Endothelial cell (in vitro differentiated cells): ENCODE measurements at places on chromosomes 4 and X. TPM values are rescaled to one million over a fixed set of nuclear protein-coding genes. Genes with fewer than 3 reads are reported as not detected.

DNA sequence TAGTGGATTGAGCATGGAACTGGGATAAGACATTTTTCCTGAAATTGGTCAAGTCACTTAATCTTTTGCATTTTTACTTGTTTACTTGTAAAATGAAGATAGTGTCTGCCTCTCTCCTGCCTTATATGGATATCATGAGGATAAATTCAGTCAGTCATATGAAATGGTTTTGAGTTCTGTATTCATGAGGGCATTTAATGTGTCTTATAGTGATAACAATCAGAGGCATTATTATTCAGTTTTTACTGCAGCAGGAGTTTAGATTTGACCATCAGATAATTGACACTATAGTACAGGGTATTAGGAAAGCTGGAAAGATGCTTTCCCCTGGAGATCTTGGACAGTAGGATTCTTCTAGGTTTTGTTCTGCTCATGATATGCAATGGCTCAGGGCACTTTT, 26.0 kb downstream of the NPNT start:
- DNase-seq: no peak

- no peak for DNase-seq
Measured at GRCh38 chrX:142250502-142250901, 45.4 kb upstream of the MAGEC2 start.

- DNase-seq: no peak
Measured at GRCh38 chr4:169205744-169206080, 65.0 kb downstream of the SH3RF1 start.

GRCh38 chr4:145298885-145299284, 118.5 kb upstream of the OTUD4 start:
- no peak for DNase-seq

GRCh38 chr4:60805500-60806313, 394.4 kb upstream of the ADGRL3 start:
- peak; percentile 36 for DNase-seq

GRCh38 chr4:113584407-113585150, 177.0 kb downstream of the CAMK2D start:
- DNase-seq: no peak

GRCh38 chr4:67198727-67199126, 346.6 kb downstream of the CENPC start:
- DNase-seq: peak; percentile 8

- no peak for DNase-seq
Measured at GRCh38 chr4:57065730-57066482, 44.3 kb downstream of the IGFBP7 start.

GRCh38 chrX:22237479-22237878, 35.2 kb upstream of the CBLL2 start:
- no peak for DNase-seq

GRCh38 chr4:148056879-148057278, 325.0 kb downstream of the ARHGAP10 start:
- no peak for DNase-seq

DNA sequence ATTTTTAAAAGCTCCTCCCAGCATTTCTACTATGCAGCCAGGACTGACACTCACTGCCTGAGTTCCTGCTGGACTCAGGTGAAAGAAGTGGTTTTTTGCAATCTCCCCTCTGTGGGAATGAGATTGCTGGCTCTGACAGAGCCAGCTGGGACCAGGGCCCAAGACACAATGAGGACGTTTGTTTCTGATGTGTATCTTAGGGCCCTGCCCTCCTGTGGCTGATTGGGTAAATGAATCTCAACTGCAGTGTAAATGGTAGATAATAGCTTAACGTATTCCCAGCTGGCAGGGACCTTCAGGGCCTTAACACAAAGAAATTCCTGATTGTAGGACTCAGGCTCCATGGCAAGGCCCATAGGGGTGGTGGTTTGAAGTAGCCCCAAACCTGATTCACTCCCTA, 85.8 kb upstream of the PRPS1 start:
- no peak for DNase-seq

GRCh38 chr4:20698820-20699219, 1.4 kb upstream of the PACRGL start:
- no peak for DNase-seq

DNA sequence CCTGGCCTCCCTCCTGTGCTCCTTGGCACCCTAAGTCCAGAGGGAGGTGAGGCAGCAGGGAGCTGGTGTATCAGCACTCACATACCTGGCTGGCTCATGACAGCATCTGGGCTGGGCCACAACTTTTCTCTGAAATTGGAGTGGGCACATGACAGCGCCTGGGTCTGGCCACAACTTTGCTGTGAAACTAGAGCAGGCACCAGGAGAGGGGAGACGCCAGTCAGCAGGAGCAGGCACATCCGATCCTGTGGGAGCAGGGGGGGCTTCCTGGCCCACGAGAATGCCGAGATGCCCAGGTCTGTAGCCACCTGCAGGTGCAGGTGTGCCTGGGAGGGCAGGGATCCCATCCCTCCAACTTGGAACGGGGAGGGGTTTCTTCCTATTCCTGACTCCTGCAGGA, 69.7 kb upstream of the PPP3CA start:
- no peak for DNase-seq

NPY2R gene
- 3.6 TPM for total RNA-seq

PPID gene
- total RNA-seq: 14.7 TPM

NDP gene
- total RNA-seq: not detected

NDST4 gene
- not detected for total RNA-seq
